Motor neuron (in vitro differentiated cells): ENCODE measurements at places on chromosomes 5 and 9. TPM values are rescaled to one million over a fixed set of nuclear protein-coding genes. Genes with fewer than 3 reads are reported as not detected.

The DMRT3 gene
- 2.4 and 4.5 TPM in 2 replicates for total RNA-seq

The SOHLH1 gene
- total RNA-seq = not detected in 2 replicates

DNA sequence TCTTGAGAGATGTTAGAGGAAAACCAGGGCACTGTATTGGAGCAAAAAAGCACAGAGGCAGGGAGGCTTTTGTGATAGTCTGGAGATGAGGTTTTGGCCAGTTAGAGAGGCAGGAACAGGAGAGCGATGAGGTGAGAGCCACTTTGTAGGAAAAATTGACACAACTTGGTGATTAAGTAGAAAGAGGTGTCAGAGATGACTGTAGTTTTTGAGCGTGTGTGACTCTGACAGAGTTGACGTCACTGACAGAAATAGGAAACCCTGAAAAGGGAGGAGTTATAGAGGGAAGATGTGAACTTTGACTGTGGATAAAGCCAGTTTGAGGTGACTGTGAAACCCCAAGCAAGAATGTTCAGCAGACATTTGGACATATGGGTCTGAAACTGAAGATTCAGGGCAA, 15.7 kb downstream of the NFX1 start:
- no peak for ATAC-seq

- no peak for ATAC-seq
Measured at GRCh38 chr5:36158144-36158543, 6.2 kb downstream of the SKP2 start.

GRCh38 chr5:95810305-95811125, 12.0 kb downstream of the GLRX start:
- no peak for ATAC-seq

DNA sequence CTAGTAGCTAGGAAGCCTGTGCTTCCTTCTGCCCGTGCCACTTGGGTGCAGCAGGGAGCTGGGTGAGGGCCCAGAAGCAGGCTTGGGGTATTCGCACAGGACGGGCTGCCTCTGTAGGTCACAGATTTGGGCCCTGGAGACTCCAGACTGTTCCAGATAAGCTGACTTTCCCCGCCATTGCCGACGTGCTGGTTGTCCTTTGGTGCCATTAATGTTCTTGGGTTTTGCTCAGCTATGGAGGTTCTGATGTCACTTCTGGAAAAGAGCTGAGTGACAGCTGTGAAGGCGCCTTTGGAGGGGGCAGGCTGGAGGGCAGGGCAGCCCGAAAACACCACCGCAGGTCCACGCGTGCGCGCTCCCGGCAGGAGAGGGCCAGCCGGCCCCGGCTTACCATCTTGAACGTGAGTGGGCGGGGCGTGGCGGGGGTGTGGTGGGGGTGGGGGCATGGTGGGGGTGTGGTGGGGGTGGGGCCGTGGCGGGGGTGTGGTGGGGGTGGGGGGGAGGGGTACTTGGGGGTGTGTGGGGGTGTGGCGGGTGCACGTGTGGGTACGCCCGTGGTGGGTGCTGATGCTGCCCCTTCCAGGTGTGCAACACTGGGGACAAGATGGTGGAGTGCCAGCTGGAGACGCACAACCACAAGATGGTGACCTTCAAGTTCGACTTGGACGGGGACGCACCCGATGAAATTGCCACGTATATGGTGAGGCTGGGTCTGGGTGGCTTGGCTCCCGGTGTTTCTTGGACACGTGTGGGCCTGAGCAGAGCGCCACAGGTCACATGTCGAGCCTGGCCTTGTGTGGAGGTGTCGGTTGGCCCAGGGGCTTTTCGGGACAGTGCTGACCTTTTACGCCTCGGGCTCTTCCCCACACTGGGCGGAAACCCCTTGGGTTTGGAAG, 79.6 kb downstream of the WNK2 start:
- no peak for ATAC-seq

The LPAR1 gene
- total RNA-seq = 0.47 and 0.69 TPM in 2 replicates

GRCh38 chr5:177494346-177495195, 2.8 kb downstream of the PDLIM7 start:
- peak; percentile 8 for ATAC-seq

- ATAC-seq = peak; percentile 61
Measured at GRCh38 chr5:169856571-169856970, 123.7 kb downstream of the INSYN2B start.

The TAF11L10 gene
- total RNA-seq = 6.9 TPM in 1 of 2 replicates, not detected in the other

- ATAC-seq = no peak
Measured at GRCh38 chr9:102461156-102461819, 533.8 kb upstream of the CYLC2 start.

- no peak for ATAC-seq
Measured at GRCh38 chr5:42824347-42824976, 12.8 kb upstream of the SELENOP start.

- ATAC-seq = no peak
Measured at GRCh38 chr5:63958654-63959053, 3.6 kb downstream of the HTR1A start.

DNA sequence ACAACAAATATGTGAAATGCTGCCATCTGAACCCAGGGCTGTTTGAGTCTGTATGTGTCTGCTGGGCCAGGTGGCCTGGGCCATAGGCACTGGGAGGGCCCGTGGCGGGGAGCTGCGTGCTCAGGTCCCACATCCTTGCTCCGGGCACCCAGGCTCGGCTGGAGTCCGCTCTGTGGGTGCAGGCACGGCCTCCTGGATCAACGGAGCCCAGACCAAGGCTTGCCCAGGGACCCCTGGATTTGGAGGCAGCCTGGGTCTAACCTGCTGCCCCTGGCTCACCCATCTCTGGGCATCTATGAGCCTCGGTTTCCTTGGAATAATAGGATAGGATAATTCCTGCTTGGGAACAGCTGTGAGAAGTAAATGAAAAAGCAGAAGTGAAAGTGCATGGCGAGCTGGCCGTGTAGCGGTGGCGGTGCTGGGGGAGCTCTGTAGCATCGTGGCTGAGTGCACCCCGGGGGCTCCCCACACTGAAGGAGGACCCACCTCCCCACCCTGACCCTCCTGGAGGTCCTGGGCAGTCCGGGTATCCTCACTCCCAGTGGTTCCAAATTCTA, 1.2 kb downstream of the CDHR2 start:
- no peak for ATAC-seq

The SCGB3A2 gene
- total RNA-seq = not detected in 2 replicates

- no peak for ATAC-seq
Measured at GRCh38 chr5:163548649-163549048, 43.2 kb downstream of the MAT2B start.
